Hindlimb muscle (tissue), 1 donor: ENCODE measurements at places on chromosomes 7 and 10. TPM values are rescaled to one million over a fixed set of nuclear protein-coding genes. Genes with fewer than 3 reads are reported as not detected.

The PCBD1 gene
- polyA plus RNA-seq = 75.7 TPM

The UTF1 gene
- not detected for polyA plus RNA-seq

The GIMAP6 gene
- polyA plus RNA-seq = 15.3 TPM

The SPDYE11 gene
- 1.9 TPM for polyA plus RNA-seq

The NPSR1 gene
- polyA plus RNA-seq = 0.14 TPM
